KBM-7 (cell line): ENCODE measurements at places on chromosomes 2 and 18.

- DNase-seq = peak; percentile 15
These were observed 114.7 kb upstream of the CYP1B1 start for GRCh38 chr2:38190542-38191218.

- DNase-seq = peak; percentile 84
These were observed 74.3 kb upstream of the SLC1A4 start for GRCh38 chr2:64914735-64915509.

DNA sequence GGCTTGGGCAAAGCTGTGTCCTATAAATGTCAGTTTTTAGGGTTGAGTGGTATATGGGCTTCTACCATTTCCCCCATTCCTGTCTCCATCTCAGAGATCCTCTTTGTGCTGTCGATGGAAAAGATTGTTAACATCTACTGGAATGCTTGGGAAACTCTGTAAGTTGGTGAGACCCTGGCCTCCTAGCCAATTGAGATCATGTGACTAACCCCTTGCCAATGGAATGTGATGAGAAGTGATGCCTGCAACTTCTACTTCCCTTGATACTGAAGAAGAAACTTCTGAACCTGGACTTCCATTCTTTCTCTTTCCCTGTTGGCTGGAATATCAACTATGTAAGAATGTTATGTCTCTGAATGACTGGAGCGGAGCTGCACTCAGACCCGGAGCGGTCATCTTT, 14.5 kb downstream of the SLC39A10 start:
- DNase-seq = no peak

DNA sequence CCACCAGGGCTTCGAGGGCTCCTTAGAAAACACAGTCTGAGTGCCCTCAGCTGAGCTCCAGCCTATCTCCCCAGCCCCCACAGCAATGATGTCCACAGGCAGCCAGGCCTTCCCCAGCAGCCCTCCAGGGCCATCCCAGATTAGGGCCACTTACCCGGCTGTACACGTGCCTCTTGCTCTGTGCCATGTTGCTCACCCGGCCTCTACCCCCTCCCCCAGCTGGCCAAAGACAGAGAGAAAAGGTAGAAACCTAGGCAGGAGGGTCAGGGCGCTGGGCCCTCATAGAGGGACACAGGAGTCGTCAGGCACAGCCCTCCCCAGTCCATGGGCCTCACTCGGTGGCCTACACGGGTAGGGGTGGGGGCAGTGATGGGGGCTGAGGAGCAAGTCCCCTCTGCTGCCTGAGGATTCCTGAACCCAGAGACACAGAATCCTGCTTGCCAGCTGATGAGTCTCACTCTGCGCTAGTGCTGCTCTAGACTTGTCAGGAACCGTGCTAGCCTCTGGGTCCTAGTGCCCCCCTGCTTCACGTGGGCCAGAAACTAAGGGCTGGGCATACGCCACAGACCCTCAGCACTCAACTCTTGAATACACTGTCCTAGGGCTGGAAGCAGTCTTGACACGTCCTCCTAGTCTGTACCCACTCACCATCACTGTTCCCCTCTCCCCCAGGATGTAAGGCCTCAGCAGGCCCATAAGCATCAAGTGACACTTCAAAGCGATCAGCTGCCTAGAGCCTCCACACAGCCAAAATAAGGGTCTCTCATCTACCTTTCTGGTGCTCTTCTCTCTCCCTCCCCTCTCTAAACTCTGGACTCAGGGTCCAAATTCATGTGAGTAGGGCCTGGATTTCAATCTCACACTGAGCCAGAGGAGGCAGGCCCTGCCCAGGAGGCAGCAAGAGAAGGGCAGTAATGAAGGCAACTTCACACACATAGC, at the start of gene DCTN1:
Gene DCTN1 (minus strand): TSS at position 461 of the 939 bp plus-strand sequence. CDS start 274 bp downstream, at position 187.
- DNase-seq = no peak

DNA sequence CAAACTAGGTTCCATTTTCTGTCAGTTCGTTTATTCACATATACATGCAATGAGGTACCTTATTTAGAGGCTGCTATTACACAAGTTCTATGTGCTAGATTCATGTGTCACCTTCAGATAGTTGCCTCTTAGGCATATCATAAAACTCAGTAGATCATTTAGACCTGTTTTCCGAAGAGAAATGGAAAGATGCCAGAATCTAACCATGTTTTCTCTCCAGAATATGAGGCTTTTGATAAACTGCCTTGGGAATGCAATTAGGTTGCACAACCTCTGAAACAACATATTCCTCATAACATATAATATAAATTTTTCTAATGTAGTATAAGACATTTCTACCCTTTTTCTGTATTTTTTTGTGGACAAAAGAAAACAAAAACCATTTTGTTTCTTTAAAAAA, 108.1 kb downstream of the PRPF40A start:
- DNase-seq = no peak

DNA sequence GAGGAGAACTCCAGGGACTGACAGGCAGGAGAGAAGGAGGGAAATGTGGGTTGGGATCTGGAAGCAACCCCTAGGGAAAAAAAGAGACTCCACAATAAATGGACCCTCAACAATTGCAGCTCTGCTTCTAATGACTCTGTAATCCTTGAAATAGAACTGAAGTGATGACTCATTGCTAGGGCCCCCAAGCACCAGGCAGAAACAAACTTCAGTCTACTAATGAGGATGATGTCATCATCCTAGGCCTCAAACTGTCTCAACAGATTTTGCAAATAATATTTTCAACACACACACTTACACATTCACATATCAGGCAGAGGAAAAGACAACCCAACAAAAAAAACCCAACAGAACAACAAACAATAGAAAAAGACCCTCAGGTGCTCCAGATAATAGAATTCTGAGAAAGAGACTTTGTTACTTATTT, 143.3 kb downstream of the HDAC4 start:
- no peak for DNase-seq

DNA sequence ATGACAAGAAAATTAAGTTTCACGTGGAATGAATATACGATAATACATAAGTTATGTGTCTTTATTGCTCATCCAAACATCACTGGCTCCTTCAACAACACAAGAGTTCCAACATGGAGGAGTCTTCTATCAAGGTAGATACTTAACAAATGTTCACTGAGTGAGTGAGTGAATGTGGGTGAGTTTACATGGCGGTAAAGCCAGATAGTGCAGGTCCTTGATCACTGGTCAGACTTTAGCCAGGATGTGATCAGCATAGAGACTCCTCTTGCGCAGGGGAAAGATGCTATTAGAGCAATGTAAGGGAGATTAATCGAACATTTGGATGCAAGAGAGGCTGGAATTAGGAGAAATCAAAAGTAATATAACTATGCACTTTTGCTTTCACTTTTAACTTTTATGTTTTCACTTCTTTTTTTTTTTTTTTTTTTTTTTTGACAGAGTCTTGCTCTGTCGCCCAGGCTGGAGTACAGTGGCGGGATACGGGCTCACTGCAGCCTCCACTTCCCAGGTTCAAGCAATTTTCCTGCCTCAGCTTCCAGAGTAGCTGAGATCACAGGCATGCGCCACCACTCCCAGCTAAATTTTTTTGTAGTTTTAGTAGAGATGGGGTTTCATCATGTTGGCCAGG, 249.0 kb upstream of the ID2 start:
- DNase-seq = no peak

DNA sequence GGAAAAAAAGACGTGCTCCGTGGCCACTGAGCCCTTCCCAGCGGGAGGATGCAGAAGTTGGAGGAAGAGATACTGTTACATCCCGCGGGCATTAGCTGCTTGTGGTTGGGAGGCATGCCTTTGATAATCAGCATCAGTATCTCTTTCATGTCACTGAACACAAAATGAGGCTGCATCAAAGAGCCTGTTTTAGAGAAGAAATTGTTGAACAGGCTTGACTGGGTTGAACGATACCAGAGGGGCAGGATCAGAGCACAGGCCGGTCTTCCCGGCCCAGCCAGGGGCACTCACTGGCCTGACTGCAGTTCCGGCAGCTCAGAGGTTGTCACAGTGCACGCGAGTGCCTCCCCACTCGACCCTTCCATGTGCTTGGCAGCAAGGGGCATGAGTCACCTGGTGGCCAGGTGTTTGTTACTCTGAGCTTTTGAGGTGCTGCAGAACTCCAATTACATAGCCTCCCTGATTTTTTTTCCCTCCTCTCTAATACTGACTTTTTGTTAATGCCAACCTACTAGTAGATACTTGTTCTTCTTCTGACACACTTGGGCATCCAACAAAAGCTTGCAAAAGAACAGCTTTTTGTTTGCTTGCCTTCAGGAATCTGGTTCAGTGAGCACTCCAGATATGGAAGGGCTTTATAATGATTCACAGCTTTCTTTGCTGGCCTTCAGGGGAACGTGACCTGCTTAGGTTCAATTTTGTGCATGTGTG, 121.6 kb downstream of the VAPA start:
- DNase-seq = no peak

DNA sequence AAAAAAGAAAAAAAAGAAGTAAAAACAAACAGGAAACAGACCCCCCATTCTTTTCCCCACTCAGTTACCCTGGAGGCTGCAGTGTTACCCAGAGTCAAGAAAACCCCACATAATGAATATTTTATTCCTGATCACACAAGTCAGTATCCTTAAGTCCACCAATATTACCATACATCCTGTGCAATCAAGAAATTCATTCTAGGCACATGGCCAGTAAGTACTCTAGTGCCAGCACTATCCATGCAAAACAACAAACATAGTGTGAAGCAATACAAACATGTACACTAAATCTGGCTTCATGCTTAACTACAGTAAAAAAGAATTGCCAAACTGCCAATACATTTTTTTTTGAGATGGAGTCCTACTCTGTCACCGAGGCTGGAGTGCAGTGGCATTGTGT, 111.6 kb downstream of the FAM168B start:
- no peak for DNase-seq

DNA sequence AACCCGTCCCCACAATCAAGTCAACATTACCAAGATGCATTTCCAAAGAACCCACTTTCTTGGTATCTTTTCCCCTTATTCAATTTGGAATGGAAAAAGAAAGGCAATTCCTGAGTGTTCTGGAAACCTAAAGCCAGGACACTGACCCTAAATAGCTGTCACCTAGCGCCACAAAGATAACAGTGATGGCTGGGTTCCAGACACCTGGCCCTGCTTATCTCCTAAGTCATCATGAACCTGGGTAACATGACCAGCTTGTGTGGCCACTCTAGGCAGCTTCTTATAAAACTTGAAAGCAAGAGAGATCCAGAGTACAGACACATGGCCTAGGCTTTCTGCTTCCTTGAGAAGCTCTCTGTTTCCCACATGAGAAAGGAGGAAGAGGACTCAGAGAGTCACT, 95.4 kb downstream of the BOD1L2 start:
- DNase-seq = no peak

GRCh38 chr2:12755384-12755783, 38.6 kb downstream of the TRIB2 start:
- no peak for DNase-seq

DNA sequence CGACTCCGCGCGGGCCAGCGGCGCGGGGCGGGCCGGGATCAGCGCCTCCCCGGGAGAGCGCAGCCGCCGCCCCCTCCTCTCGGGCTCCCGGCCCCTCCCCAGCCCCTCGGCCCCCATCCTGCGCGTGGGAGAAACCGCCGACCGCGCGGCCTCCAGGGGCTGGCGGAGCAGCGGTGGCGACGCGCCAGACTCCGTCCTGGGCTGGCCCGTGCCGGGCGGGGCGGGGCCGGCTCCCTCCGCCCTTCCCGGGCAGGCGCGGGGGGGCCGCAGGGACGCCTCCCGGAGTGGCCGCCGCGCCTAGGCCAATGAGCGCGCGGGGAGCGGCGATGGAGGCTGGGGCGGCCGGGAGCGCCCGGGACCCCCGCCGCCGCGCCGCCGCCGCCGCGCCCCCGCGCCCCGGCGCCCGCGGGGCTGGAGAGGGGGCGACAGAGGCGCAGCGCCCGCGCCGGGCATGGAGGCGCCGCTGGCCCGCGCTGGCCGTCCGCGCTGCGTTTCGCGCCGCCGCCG, 49.1 kb downstream of the KCNIP3 start:
- DNase-seq = no peak

GRCh38 chr2:47905386-47906156, 727 bp downstream of the FBXO11 start:
- peak; percentile 49 for DNase-seq

- DNase-seq = no peak
These were observed 126.3 kb upstream of the FHL2 start for GRCh38 chr2:105525201-105525600.

DNA sequence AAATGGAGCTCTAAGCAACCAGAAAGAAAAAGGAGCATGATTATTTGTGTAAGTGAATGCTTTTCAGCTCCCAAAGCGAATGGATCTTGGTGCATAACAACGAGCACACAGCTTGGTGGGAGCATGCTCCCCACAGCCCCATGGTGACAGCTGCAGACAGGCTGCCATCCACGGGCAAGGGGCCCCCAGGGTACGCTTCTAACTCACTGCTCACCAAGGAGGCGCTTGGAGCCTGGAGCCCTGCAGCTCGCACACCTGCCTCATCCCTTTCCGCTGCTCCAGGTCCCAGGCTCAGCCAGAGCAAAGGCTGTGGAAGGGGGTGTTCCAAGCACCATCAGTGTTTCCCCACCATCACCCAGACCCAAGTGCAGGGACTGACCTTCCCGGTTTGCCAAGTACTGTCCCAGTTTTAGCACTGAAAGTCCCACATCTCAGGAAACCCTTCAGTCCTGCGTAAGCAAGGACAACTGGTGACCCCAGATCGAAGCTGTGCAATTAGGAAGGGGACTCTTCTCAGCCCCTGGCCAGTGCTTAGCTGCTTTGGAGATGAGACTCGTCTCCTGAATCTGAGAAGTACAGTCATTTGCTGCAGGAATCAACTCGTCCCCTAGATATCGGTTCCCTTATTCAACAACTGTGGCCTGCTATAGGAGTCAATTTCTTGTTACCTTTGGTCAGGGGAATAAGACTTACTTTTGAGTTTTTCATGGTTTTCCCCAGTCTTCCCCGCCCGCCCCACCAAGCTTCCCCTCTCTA, 50.0 kb upstream of the ATG16L1 start:
- no peak for DNase-seq

DNA sequence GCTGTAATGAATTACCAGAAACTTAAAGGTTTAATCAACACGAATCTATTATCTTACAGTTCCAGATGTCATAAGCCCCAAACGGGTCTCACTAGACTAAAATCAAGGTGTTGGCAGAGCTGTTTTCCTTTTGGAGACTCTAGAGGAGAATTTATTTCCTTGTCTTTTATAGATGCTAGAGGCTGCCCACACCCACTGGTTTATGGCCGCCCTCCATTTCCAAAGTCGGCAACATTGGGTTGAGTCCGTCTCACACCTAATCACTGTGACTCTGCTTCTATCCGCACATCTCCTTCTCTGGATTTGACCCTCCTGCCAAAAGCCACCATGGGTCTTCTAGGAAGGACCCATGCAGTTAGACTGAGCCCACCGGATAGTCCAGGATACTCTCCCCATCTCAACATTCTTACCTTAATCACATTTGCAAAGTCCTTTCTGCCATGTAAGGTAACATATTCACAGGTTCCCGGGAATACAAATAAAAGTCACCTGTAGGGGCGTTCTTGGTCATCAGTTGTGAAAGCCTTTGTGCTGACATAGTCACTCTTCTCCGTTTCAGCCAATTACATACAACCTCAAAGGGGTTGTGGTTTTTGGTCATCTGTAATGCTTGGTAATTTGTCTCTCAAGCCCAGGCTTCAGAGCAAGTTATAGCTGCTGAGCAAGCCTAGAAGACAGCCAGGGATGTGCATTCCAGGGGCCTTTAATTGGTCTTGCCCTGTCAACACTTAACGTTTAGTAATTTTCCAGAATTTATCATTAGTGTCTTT, 179.4 kb downstream of the ANTXR1 start:
- no peak for DNase-seq

GRCh38 chr2:225468131-225468530, 68.6 kb downstream of the NYAP2 start:
- no peak for DNase-seq
